ENCODE measurements at places on chromosomes 5 and 9.
A peak's percentile ranks its signal among the peaks of the same experiment; 100 is the strongest.

- DNase-seq: no peak
These were observed 289.0 kb downstream of the NR3C1 start for GRCh38 chr5:143114481-143114880.

DNA sequence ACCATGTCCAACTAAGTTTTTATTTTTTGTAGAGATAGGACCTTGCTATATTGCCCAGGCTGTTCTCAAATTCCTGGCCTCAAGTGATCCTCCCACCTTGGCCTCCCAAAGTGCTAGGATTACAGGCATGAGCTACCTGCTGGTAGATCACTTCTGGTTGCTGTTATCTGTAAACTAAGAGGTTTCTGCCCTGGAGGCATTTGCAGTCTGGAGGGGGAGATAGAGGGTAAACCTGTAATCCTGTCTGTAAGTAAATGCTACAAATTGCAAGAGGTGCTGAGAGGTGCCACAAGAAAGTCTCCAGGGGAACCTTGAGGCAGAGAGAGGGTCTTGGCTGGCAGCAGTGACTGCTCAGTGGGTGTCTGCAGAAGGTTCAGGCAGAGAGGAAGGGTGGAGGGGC, 29.0 kb upstream of the GGTA1 start:
- no peak for DNase-seq

DNA sequence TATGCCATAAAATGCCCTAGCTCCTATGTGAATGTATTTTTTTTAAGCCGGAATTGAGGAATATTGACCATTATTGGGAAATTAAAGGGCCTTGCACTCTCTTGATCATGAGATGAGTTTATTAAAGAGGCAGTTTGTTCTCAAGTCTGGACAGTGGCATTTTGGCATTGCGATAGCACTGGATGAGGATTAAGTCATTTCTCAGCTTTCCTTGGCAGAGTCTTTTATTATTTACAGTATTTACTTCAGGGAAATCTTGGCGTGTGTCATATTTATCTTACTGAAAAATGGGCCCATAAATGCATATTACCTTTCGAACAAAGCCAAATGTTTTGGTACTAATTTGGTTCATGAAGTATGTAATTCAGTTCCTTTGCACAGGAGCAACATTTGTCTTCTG, 194.4 kb downstream of the EBF1 start:
- no peak for DNase-seq

GRCh38 chr9:120901755-120902568, 24.6 kb downstream of the TRAF1 start:
- DNase-seq: no peak

- DNase-seq: no peak
These were observed 121.3 kb downstream of the DAB2IP start for GRCh38 chr9:121772600-121773285.

GRCh38 chr9:37370968-37371563, 51.4 kb upstream of the GRHPR start:
- DNase-seq: no peak

GRCh38 chr5:92939428-92939827, 641.6 kb downstream of the NR2F1-AS1 start:
- no peak for DNase-seq

- no peak for DNase-seq
These were observed 15.7 kb upstream of the PDZD2 start for GRCh38 chr5:31623249-31623648.

- DNase-seq: no peak
These were observed 4.5 kb upstream of the MOB3B start for GRCh38 chr9:27534131-27534530.

- DNase-seq: no peak
These were observed 88.7 kb downstream of the BASP1 start for GRCh38 chr5:17305964-17306725.

- DNase-seq: peak; percentile 59
These were observed at the start of gene ERGIC1 for GRCh38 chr5:172833686-172834414. TSS of gene ERGIC1 (plus strand) at chr5:172834251. CDS start at chr5:172834414, 163 bp downstream.

DNA sequence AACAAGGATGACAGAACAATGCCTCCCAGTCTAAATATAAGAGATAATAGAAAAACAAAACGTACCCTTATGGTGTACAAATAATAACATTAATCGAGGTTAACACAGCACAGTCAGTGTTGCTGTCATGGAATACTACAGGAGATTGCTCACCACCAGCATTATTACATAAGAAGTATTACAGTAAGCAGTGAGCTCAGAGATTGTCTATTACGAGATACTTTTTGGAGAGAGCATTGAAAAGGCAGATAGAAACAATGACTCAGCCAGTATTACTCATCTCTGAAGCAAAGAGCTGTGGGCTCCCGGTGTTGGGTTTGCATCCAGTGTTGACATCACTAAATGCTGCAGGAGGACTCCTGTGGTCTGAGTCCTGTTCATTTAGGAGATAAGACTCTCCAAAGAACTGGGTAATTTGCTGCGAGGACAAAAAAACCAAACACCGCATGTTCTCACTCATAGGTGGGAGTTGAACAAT, 191.9 kb upstream of the SEMA6A start:
- no peak for DNase-seq

GRCh38 chr9:36165826-36166167, 3.4 kb upstream of the CCIN start:
- DNase-seq: no peak

Measured in CD4-positive, alpha-beta T cell treated with Interleukin-4 for 4 hours (primary cell).